ENCODE measurements at places on chromosomes 5 and 9. TPM values are rescaled to one million over a fixed set of nuclear protein-coding genes. Genes with fewer than 3 reads are reported as not detected.
A peak's percentile ranks its signal among the peaks of the same experiment; 100 is the strongest.

Gene UNC5A
- total RNA-seq = 2.8 TPM

Gene TRIM36
- 9.4 TPM for total RNA-seq

Gene GPR150
- total RNA-seq = not detected

Gene TAL2
- 2.2 TPM for total RNA-seq

Gene TRAF1
- 6.7 TPM for total RNA-seq

DNA sequence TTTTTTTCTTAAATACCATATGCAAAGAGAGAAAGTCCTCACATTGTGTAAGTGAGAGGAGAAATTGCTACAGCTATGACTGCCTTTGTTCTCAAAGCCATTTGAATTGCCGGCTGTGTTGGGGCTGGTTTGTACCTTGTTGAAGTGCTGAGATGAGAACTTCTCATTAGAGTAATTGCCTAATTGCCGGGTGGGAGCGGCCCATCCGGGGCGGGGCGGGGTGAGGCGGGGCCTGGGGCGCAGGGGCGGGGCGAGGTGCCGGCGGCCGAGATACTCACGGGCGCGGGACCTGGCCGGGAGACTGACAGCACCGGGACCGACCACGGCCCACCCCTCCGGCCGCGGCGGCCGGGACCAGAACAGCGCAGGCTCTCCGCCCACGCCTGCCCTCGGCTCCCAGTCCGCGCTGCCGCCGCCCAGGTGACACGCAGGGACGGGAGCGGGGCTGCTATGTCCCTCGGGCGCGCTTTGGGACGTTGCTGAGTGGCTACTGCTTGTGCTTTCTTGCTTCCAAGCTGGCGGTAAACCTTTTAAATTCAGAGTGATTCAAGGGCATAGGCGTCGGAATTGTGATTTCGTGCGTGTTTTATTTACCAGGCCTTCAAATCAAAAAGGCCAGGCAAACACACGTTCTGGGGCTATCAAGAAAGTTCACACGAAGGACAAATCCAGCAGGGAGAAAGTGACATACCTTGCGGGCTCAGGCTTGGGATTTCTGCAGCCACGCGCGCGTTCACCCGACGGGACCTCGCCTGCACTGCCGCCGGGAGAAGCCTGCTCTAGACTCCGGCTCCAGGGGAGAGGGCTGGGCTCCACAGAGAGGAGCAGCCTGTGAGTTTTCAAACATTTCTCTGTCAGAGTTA is 269.1 kb downstream of the FANCC start:
- peak; percentile 37 for DNase-seq

GRCh38 chr9:33233626-33234342 is 6.2 kb upstream of the SPINK4 start:
- no peak for DNase-seq

DNA sequence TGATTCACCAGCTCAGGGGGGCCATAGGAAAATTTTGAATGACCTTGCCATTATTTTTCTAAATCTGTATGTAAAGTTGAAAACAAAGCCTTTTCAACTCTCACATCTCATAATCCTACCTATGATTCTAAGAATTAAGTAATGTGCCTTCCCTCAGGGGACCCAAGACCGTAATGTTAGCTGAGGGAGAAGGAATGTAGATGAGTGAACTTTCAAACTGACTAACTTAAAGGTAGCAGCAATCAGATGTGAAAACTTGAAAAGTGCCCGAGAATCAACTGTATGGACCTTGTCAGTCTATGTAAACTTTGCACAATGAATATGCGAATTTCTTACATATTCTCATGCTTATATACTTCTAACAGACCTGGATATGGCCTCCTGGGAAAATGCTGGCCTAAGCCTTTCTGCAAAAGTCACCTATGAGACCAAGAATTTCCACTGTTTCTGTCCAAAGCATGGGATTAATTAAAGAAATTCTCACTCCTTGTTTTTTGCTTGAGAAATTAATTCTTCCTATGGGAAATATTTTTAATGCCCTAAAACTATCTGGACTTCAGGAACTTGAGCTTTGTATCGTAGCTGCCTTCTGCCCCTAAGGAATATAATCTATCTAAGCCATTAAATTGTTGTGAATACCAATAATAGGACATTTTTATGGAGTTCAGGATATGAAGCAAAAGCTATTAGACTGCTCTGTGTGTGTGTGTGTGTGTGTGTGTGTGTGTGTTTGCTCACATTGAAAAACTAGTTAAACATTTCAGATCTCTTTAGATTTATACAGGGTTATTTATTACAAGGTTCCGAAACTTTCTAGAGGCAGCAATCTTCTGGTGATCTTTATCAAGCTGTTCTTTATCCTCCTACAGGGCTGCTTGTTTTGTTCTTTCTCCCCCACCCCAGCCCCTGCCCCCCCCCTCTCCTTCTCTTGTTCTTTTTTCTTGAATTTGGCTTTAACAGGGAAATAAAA is 169.1 kb upstream of the CLINT1 start:
- no peak for DNase-seq

DNA sequence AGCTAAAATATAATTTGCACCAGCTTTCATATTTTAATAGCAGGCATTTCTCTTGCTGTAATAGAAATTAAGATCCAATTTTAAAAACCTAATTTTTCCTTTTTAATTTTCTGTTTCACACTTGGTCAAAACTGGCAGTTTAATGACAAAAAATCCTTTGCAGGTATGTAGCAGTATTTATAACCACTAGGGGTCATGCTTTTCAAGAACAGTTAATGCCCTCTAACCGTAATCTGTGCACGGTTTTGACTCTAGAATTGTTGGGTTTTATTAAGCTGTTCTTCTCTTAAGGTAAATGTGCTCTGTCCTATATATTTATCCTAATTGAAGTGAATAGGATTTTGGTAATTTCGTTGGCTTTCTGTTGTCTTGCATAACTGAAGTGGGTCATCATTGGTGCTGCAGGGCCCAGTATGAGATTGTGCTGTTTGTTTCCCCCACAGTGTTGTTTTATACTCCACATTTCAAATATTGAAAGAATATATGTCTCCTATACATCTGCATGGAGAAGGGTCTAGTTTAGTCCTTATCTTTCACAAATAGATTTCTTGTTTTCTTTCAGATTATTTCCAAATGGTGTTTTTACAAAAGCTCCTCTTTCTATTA is 107.4 kb downstream of the SCAMP1 start:
- no peak for DNase-seq

- DNase-seq = no peak
These were observed 183.8 kb downstream of the PJA2 start for GRCh38 chr5:109225716-109226625.

GRCh38 chr9:22838266-22838665 is 391.6 kb downstream of the DMRTA1 start:
- no peak for DNase-seq
